ENCODE measurements at places on chromosomes 1 and 21.
A peak's percentile ranks its signal among the peaks of the same experiment; 100 is the strongest.

GRCh38 chr1:84259376-84259775 is 42.1 kb upstream of the SAMD13 start:
- no peak for DNase-seq

DNA sequence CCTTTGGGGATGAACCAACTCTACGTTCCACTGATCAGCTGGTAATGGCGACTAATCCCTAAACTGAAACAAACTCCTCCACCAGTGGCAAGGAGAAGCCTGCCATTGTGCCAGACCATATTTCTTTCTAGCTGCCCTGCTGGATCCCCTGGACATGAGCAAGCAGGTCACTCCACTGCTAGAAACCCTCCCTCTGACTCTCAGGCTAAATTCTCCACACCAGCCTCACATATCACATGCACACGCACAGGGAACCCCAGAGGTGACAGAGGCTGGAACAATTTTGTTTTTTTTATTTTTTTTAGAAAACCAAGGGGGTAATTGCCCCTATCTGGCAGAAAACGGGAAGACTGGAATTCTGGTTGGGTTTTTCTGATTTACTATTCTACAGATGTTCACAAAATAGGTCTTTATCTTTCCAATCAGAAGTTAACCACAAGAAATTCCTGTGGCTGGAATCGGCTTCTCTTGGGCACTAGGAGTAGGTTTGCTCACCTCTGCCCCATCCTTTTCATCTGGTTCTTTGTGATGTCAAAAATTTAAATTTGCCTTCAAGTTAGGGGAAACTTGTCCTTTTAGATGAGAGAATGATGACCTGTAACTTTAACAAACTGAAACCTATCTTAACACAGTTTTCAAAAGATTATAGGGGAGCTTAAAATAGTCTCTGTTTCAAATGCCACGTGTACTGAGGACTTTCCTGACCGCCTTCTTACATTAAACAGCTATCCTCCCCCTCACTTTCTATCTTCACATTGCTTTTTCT is 258.1 kb downstream of the SDCCAG8 start:
- DNase-seq: peak; percentile 42

DNA sequence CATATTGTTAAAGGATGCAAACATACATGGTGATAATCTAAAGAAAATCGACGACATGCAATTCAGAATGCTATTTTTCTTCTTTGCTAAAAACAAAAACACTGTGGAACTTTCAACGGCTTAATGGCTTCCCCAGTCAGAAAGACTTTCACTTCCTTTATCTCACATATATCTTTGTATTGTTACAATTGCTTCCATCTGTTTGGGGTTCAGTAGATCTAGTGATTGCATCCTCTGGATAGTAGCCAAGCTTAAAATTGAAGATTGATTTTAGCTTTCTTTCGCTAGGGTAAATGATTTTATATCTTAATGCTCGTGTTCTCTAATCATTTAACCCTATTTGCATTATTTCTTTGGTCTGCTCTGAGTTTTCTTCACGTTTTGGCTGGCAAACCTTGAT is 31.8 kb upstream of the ADAMTS1 start:
- no peak for DNase-seq

- no peak for DNase-seq
Observed at GRCh38 chr1:17558954-17559614, 19.6 kb downstream of the ARHGEF10L start.

GRCh38 chr1:162178432-162178831 is 108.9 kb downstream of the NOS1AP start:
- no peak for DNase-seq

- no peak for DNase-seq
Observed at GRCh38 chr21:36665806-36666205, 33.1 kb upstream of the SIM2 start.

- no peak for DNase-seq
Observed at GRCh38 chr1:181208967-181209366, 120.5 kb downstream of the IER5 start.

DNA sequence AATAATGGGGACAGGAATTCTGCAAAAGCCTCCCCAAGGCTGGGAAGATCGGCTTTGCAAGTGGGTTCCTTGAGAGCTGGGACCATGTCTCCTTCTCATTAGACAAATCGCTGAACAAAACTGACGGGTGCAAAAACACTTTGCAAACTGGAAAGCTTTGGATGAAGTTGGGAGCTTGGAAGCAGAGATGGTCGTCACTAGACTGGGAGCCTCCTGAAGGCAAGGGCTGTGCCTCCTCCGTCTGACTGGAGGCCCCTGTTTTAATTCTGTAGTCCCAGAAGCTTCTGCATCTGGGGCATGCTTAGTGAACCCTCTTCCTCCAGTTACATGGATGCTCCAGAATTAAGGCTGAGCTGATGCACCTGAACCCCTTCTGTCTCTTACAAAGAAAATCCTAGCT is 82.3 kb upstream of the IFFO2 start:
- DNase-seq: no peak
